Naive B cell (primary cell): ENCODE measurements at places on chromosomes 1 and 21.
A peak's percentile ranks its signal among the peaks of the same experiment; 100 is the strongest.

- DNase-seq, result no peak
Observed at GRCh38 chr1:53554592-53555305, 95.5 kb downstream of the DMRTB1 start.

DNA sequence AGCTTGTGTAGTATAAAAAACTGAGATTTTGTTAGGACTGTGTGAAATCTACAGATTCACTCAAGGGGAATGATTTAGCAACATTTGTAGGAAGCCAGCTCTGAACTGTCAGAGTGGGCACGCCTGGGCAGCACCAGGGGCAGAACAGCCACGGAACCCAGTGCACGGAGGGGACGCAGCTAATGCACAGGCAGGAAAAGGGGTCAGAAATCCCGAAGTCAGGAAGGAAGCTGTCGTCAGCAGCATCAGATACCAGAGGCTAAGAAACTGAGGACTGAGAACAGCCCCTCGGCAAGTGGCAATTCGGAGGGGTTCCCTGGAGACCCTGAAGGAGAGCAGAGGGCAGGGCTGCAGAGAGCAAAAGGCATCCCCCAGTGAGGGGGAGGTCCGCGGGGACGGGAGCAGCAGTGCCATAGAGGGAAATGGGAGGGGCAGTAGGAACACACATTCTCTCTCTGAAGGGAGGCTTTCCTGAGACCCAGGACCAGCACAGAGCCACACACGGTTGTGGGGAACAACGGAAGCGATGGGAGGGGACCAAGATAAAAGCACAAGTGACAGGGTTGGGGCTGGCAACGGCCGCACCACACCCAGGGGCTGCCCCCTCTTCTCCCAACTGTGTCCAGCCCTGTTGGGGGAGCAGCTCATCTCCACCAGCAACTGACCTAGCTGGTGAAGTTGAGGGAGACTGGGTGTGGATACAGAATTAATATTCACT is 12.7 kb downstream of the UBE2J2 start:
- no peak for DNase-seq

DNA sequence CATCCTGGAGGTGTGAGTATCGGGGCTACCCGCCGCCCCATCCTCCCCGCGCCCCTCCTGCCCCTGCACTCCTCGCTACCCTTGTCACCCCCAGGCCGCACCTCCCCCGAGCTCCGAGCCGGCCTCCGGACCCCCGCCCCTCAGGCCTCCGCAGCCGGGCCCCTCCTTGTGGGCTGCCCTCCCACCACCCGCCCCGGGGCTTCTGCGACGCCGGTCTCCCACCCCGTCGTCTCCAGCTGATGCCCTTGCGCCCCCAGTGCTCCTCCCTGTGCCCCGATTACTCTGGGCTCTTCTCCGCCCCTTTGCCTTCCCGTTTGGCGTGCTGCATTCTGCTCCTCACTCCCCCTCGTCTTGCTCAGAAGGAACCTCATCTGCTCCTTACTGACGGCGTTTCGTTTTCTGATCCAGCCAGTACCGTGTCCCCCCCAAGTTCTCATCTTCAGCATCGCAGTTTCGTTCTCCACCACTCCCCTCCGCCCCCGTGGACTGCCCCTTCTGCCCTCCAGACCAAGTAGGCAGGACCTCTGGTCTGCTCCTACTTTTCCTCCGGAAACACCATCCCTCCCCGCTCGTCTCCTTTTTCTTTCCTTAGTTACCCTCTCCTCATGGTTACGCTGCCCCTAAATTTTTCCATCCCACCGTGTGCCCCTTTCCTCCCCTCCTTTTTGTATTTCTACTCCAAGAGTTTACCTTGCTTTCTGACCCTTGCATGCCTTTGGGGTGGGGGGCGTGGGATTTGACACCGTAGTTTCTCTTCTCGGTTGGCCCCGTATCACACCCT is 841 bp downstream of the SNX27 start:
- DNase-seq, result peak; percentile 8

GRCh38 chr1:58922302-58923089 is 138.6 kb upstream of the JUN start:
- peak; percentile 25 for DNase-seq

- no peak for DNase-seq
Observed at GRCh38 chr1:44501047-44501890, 96.2 kb downstream of the RNF220 start.

DNA sequence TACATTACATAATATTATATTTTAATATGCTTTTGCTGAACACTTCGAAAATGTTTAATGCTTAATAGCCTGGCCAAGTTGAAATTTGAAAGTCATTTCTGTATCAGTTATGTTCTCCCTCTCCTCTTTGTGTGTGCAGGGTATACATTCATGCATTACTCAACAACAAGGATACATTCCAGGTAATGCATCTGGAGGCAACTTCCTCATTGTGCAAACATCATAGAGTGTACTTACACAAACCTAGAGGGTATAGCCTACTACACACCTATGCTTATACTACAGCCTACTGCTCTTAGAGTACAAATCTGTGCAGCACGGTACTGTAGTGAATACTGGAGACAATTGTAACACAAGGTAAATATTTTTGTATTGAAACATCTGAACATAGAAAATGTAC is 407.3 kb downstream of the MRPL39 start:
- DNase-seq, result no peak

DNA sequence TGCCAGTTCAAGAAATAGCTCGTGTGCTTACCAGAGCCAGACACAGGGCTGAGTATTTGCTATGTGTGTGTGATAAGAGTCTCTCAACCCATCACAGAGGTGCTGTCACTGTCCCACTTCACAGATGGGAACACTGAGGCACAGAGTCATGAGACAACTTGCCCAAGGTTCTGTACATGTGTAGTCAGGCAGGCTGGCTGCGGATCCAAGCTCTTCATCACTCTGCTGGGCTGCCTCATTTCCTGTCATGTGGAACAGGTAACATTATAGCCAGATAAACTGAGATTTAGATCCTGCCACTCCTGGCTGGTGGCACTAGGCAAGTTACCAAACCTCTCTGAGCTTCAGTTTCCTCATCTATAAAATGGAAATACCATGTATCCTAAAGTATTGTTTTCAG is 77.8 kb downstream of the ITPKB start:
- DNase-seq, result no peak

DNA sequence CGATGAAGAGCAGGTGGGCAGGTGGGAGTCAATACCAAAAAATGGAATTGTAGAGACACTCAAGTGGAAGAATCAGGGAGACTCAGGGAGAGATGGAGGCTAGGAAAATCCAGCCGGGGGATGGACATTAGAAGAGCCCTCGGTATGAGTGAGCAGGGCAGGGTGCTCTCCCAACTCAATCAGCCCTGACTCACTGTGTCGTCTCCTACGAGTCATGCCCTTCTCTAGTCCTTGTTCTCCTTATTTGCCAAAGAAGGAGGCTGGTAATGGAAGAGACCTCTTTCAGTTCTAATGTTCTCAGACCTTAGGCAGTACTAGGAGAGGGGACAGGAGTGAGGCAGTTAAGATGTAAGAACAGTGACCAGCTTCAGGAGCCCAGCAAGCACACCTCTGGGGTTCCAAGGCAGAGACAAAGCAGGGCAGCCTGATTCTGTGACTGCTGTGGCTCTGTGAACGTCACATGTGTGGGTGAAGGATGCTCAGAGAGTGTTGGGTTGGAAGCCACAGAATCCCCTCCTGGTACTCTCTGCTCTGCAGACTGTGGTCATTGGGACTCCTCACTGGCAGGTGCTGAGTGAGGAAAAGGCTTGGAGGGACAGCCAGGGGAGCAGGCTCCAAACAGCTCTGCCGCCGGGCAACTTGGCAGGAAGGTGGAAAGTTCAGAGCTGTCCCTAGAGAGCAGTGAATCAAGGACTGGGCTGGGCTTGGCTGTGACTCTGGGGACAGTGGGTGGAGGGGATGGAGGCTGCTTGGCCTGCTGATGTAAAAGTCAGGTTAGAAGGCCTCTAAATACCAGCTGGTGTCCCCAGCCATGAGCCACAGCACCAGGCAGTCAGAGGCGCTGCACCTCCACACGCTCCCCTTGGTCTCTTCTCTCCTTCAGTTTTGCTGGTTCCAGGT is 11.1 kb upstream of the GJA5 start:
- no peak for DNase-seq

- peak; percentile 31 for DNase-seq
Observed at GRCh38 chr1:23930861-23931490, 17.8 kb upstream of the CNR2 start.

- DNase-seq, result no peak
Observed at GRCh38 chr1:118947790-118948189, 40.4 kb downstream of the TBX15 start.

GRCh38 chr1:203028067-203028783 is 1.9 kb downstream of the PPFIA4 start:
- DNase-seq, result no peak

DNA sequence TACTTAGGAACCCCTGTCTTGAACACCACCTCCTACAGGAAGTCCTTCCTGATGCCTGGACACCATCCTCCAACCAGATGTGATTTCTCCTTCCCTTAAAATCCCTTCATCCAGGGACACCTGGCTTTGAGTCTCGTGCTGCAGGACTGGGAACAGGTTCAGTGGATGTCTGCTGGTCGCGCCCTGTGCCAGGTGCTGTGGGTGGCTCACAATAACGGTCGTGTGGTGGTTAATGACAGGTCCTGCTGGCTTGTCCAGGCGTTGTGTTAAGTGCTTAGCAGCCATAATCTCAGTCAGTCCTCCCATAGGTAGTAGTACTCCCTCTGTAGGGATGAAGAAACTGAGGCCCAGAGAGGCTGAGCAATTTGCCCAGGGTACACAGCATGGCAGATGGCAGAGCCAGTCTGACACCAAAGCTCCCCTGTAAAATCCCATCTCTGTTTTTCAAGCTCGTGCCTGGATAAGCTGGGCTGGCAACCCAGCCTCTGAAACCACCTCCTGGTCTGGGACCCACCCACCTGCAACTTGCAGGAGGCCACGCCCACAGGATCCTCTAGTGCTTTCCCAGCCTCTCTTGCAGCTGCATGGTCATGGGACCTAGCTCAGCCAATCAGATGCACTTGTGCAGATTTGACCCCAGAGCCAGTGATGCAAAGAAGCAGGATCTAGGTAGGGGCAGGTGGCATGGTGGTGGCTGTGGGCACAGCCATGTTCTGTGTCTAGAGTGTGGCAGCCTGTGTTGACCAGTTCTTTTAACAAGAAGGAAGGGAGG is 106.0 kb upstream of the IFFO2 start:
- DNase-seq, result no peak

DNA sequence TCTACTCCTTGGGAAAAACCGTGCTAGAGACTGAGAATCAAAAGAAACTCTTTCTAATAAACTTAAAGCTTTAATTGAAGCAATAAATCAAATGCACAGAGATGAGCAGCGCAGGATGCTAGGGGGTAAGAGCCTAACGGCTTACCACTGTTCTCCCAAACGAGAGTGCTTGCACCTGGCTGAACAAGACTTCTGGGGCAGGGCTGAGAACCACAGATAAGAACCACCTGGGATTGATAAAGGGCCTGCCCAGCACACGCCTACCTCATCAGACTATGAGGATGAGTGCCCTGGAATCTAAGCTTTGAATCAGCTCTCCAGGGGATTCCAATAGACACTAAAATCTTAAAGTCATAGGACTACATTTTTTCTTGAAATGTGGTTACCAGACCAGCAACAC is 43.3 kb downstream of the KRTAP19-8 start:
- no peak for DNase-seq

- no peak for DNase-seq
Observed at GRCh38 chr1:20663969-20664715, 3.0 kb upstream of the DDOST start.
